ENCODE measurements at places on chromosomes 11 and 22.

GRCh38 chr22:29194184-29194583 lies 11.5 kb upstream of the EMID1 start:
- no peak for DNase-seq

DNA sequence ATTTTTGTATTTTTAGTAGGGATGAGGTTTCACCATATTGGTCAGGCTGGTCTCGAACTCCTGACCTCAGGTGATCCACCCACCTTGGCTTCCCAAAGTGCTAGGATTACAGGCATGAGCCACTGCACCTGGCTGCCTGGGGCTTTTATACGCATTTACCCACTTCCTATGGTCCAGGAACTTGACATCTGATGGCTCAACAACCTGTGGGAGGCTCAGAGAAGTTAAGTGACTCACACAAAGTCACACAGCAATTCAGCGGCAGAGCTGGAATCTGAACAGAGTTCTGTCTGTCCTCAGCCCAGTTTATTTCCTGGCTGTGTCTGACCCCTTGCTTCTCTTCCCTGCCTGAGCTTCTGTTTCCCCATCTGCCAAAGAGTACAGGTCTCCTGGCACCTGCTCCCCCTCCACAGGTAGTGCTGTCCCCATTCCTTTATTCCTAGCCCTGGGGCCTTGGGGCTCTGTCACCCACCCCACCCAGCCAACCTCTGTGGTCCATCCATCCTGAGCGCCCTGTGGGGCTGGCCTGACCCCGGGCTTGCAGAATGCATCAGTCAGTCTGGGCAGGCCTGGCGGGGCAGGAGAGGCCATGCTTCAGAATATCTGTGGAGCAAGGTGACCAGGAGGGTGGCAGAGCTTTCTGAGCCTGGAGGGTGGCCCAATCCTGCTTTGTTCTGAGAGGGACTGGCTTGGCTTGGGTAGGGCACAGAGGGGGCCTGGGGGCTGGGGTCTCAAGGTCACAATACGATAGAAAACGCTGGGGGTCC lies 50.6 kb downstream of the CACNA1I start:
- DNase-seq = no peak

DNA sequence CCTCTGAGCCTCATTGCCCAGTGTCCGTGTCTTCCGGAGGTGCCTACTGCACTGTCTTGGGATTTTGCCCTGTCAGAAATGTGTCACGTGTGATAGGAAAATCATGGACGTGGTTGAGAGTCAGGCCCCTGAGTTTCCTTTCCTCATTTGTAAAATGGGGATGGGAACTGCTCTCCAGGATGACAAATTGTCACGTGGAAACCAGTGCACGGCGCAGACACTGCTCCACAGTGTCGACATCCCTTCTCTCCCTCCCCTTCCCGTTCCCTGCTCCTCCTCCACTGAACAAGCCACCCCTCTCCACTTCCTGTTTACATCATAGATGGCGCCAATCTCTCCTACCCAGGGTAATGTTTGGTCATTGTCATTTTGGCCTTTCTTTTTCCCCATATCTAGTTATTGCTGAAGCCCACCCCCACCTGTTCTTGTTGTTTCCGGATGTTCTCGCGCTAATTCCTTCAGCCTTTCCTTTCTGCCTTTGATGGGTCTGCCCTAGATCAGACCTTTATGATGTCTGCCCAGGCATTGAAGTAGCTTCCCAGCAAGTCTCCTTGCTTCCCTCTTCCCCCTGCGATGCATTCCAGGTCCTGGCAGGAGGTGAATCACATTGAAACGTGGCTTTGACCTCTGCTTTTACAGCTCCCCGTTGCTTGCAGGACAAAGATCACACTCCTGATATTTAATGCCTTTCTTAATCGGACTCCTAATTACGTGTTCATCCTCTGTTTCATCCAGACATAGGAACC lies 91.8 kb downstream of the TBC1D22A start:
- DNase-seq = no peak

DNA sequence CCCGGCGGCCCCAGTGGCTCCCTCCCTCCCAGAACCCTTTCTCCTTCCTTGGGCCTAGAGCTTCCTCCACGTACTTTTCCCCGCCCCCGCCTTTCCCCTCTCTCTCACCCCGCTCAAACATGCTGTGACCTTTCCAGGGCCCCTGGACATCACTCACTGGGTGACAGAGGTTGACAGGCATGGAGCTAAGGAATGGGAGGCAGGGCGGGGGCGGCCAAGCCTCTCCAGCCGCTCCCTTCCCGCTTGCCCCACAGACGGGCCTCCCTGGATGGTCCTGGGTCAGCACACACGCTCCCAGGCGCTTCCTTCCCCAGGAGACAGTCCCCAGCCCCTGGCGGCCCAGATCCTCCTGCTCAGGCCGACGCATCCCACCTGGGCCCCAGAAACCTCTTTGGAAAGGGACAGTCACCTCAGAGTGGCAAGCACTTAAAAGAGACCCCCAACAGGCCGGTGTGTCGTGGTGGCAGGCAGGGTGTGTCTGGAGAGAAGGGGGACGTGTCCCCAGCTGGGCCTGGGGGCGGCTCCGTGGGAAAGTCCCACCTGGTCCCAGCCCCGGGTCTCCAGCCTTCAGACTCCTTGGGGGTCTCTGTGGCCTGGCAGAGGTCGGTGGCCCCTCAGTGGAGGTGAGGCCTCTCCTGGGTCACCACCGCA lies 8.8 kb downstream of the H19 start:
- no peak for DNase-seq

DNA sequence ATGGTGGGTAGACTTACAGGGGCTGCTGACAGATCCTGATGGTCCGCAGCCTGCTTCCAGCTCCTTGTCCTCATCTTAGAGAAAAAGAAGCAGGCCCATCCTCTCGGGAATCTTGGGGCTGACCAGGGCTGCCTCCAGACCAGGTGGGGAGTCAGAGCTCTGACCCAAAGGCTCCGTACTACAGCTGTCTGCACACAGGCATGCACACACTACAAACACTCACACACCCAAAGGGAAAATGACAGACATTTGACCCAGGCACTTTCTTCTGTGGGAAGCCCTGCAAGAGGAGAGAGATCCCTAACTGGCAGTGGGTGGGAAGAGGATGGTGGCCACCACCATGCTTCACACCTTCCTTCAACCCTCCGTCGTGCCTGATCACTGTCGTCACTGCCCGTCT lies 46.9 kb upstream of the MYOD1 start:
- no peak for DNase-seq

DNA sequence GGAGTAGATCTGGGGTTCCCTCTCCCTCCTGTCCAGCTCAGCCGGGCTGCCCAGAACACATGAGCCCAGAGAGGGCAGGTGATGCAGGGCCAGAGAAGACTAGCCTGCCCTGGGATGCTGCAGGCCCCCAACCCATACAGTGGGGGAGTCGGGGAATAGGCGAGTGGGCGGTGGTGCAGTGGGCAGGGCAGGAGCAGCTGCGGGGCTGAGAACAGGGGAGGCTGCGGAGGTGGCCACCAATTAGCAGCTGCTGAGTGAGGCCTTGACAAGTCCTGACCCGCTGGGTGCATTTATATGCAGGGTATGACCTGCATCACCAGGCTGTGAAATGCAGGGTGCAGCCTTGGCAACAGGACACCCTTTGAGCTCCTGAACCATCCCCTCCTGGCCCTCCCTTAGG lies 43.1 kb downstream of the NFAM1 start:
- DNase-seq = no peak

DNA sequence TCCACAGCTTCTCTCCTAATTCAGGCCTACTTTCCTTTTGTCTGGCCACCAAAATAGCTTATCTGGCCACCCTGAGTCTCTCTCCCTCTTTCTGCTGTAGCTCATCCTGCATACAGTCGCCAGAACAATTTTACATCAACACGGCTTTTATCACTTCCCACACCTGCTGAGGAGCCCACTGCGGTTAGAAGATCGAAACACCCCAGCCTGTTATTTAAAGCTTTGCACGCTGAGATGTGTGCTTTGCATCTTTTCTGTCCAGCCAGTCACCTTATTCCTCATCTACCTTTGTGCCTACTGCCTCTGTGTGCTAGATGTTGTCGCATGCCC lies 96.0 kb downstream of the COMMD9 start:
- no peak for DNase-seq

GRCh38 chr22:24027389-24027975 lies 16.4 kb downstream of the CABIN1 start:
- no peak for DNase-seq

DNA sequence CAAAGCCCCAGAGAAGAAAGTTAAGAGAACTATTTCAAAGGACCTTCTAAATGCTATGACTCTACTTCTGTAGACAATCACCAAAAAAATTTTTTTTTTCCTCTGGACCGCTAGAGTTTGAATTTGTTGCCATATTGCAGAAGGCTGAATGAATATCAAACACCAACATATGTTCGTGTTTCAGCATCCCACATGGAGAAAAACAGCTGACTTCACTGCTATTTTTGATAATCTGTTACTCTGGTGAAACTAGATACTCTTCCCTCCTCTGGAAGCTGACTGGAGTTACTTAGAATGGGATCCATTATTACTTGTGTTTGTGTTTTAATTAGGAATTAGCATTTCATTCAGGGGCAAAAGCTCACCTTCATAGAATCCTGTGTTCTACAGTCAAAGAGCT lies 447.0 kb downstream of the AASDHPPT start:
- no peak for DNase-seq

DNA sequence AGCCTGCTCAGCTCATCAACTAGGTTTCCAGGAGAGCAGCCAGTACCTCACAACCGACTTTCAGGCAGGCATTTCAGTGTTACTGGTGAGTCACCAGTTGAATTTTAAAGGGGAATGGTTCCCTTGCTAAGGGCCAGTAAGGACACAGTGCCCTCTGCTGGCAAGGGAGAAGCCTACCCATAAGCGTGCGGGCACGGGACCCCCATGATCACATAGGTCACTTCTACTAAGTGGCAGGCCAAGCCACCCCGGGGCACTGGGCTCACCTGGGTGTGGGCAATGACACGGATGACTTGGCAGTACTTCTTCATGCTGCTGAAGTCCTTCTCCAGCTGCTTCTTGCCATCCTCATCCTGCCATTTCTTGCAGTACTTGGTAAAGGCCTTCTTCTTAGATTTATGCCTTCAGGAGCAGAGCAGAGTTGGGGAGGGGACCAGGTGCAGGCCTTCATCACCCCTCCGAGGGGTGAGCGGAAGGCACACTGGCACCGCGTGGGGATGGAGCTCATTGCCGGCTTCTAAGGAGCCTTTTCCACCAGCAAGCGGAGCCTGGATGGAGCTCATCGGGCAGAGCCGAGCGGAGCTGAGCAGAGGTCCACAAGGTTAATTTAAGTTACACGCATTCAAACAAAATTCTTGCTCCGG lies 2.9 kb downstream of the RPL3 start:
- no peak for DNase-seq

- DNase-seq = no peak
Observed at GRCh38 chr11:34065505-34066203, 14.1 kb downstream of the CAPRIN1 start.

DNA sequence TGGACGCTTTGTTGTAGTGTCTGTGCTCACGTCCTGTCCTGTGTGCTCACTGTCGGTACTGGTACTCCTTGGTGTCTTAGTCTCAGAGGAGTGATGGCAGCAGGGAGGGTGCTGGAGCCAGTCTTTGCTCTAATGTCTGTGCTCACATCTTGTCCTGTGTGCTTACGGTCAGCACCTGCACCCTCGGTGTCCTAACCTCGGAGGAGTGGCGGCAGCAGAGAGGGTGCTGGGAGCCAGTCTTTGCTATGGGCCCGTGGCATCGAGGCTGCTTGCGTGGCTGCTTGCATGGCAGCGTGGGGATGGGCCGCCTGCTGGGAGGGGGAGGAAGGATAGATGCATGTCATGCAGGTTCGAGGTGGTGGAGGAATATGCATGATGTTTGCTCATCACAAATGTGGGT lies 12.7 kb downstream of the IGHMBP2 start:
- DNase-seq = no peak

DNA sequence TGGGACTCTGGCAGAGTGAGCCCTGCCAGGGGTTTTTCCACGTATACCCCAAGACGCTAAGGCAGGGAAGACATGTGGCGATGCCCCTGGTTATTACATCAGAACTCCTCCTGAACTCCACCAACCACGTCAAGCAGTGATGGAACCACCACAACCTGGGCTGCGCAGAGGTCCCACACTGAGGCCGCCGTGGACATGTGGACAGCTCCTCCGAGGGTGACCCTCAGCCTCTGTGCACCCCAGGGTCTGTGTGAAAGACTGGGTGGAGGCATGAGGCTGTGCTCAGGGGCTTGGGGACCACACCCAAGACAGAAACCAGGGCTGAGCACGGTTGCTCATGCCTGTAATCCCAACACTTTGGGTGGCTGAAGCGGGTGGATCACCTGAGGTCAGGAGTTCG lies 52.2 kb downstream of the TRMU start:
- DNase-seq = no peak

DNA sequence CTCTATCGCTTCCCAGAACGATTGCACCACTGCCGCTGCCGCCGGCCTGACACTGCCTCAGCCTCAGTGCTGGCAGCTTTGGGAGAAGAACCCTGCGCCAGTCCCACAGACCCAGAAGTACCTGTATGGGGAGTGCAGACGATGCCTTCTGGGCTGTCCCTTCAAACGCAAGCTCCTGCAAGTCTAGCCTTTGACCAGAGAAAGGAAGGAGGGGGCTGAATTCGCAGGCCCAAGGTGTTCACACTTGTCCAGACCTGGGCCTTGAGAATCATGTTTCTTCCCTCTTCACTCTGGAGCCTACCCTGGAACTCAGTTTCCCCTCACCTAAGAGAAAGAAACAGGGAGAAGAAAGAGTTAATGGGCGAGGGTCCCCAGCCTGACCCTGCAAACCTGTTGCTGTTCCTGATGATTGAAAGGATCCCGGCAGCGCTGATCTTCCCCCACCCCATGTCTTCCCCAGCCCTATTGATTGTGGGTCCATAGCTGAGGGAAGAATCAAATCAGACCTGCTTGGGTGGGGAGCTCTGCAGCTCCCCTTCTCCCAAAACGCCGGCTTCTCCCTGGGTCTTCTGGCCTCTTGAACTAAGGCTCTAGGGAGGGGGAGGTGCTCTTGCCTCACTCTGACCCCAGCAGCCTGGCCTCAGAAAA lies 786 bp upstream of the MCAM start:
- DNase-seq = no peak

DNA sequence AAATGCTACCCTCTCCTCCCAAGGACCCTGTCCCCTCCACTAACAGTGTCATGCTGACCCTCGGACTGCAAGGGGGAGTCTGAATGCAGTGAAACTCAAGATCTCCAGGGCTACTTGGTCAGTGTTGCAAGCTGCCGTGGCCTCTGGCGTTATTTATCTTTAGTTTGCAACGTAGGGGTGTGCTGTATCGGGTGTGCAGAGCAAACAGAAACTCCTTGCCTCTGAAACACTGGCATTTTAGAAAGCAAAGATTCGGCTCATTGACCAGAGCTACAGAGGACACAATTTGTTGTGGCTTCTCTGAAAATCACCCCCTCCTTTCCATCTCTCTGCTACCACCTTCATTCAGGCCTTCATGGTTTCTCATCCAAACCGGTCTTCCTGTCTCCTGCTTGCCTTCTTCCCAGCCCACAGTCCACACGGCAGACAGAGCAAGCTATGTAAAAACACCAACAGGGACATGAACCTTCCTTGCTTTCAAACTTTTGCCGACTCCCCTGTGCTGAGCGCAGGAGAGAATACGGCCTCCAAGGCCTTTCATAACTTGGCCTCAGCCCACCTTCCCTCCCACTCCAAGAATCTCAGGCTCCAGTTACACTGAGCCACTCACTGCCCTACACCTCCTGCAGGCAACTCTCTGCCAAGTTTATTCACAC lies 14.9 kb downstream of the FZD4 start:
- no peak for DNase-seq

- no peak for DNase-seq
Observed at GRCh38 chr11:73142128-73142377, at the start of gene FCHSD2. Gene FCHSD2 (minus strand): TSS chr11:73142318. CDS start chr11:73141877, 441 bp downstream.

All from thymus (tissue), 14 donors.